ENCODE measurements at places on chromosomes 7 and 10. TPM values are rescaled to one million over a fixed set of nuclear protein-coding genes. Genes with fewer than 3 reads are reported as not detected.

- no peaks in the 10 kb centered on the region for H3K4me1 ChIP-seq
- no peaks in the 10 kb centered on the region for H3K36me3 ChIP-seq
- no peak for DNase-seq
- H3K4me3 ChIP-seq, result no peak overlapping the region
- H3K27me3 ChIP-seq, result no peaks in the 10 kb centered on the region
Measured at GRCh38 chr7:130695840-130696239, 9.5 kb upstream of the TSGA13 start.

The LSM8 gene
- 37.7 TPM for total RNA-seq

DNA sequence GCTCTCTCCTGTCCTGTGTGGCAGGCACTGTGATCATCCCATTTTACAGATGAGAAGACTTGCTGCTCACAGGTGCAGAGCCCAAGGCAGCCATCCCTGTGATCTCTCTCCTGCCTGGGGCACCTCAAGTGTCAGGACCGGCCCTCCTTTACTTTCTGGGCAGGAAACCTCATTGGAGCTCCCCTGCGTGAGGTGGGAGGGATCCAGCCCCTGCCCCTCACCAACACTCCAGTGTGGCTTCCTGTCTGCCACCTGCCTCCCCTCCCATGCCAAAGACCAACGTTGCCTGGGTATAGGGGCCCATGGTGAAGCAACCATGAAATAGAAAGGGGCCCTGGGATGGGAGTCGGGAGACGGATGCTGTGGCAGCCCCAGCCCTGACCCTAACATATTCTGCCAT, 91.2 kb upstream of the MYL10 start:
- H3K4me3 ChIP-seq, result no peak overlapping the region
- no peaks in the 10 kb centered on the region for H3K27me3 ChIP-seq
- H3K4me1 ChIP-seq, result no peaks in the 10 kb centered on the region
- DNase-seq, result no peak
- no peak overlapping the region for H3K27ac ChIP-seq
- H3K36me3 ChIP-seq, result no peaks in the 10 kb centered on the region

The GSTO2 gene
- total RNA-seq, result 7.5 TPM

DNA sequence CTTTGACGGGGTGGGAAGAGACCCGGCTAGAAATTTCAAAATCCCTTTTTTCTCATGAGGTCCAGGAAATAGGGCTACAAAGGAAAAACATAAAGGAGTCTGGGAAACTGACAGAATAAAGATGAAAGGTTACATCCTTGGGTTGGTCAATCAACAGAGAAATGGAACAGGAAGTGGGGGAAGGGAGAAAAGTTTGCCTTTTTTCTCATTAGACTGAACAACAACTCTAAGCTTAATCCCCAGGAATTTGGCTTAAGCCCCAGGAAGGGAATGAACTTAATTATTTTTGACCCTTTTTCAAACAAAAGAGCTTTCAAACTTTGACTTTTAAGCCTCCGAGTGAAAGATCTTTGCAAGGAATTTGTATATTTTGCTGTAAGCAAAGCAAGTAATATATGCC, 32.7 kb downstream of the LGI1 start:
- no peaks in the 10 kb centered on the region for H3K4me1 ChIP-seq
- H3K27me3 ChIP-seq, result no peaks in the 10 kb centered on the region
- no peaks in the 10 kb centered on the region for H3K36me3 ChIP-seq
- no peak overlapping the region for H3K4me3 ChIP-seq

GRCh38 chr7:94442639-94443038, 47.9 kb downstream of the COL1A2 start:
- no peak overlapping the region for H3K4me3 ChIP-seq
- H3K27ac ChIP-seq, result no peak overlapping the region
- no peak for DNase-seq
- no peaks in the 10 kb centered on the region for H3K4me1 ChIP-seq
- H3K36me3 ChIP-seq, result no peaks in the 10 kb centered on the region

The MINPP1 gene
- total RNA-seq, result 22.1 TPM

Measured in thyroid gland (tissue), 4 donors.